ENCODE measurements at places on chromosomes 11 and 22. TPM values are rescaled to one million over a fixed set of nuclear protein-coding genes. Genes with fewer than 3 reads are reported as not detected.

The OR5M10 gene
- not detected for total RNA-seq

The GPHA2 gene
- total RNA-seq, result not detected

- no peak for DNase-seq
Observed at GRCh38 chr11:123338266-123338800, 91.7 kb upstream of the GRAMD1B start.

DNA sequence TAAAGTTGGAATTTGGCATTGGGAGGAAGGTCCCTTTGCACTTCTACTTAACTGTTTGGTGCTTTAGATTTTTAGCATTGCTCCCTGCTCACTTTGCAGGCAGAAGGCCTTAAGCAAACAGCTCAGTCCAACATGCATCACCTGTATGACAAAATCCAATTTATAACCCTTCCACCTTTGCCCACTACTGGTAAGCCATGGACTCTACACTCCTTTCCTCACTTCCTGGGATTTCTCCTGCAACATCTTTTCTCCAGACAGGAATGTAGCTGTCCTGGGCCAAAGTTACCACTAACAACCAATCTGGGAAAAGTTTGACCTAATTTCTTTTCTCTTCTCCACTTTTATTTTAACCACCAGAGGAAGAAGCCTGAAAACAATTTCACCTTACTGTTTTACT, 1.8 kb upstream of the OR2D2 start:
- DNase-seq, result no peak

The PTPRCAP gene
- total RNA-seq, result 26.6 TPM

The PYGM gene
- 13.9 TPM for total RNA-seq

Data from ascending aorta (tissue), 2 donors.